ENCODE measurements at places on chromosomes 11 and 22.

DNA sequence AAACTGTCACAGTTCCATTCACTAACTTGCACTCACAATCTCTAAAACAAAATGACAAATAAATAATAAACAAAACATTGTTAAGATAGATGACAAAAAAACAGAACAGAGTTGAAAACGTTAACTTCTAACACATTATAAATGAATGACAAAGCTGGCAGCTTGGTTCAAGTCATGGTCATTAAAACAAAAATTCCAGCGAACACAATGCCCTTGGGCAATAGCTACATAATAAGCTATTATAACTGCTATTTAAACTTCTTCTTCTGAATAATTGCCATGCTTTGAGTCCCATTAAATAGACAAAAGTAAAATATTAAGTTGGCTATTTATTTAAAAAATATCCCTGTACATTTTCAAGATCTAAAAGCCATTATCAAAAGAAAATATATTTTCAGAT, 54.7 kb downstream of the PICALM start:
- DNase-seq: no peak

DNA sequence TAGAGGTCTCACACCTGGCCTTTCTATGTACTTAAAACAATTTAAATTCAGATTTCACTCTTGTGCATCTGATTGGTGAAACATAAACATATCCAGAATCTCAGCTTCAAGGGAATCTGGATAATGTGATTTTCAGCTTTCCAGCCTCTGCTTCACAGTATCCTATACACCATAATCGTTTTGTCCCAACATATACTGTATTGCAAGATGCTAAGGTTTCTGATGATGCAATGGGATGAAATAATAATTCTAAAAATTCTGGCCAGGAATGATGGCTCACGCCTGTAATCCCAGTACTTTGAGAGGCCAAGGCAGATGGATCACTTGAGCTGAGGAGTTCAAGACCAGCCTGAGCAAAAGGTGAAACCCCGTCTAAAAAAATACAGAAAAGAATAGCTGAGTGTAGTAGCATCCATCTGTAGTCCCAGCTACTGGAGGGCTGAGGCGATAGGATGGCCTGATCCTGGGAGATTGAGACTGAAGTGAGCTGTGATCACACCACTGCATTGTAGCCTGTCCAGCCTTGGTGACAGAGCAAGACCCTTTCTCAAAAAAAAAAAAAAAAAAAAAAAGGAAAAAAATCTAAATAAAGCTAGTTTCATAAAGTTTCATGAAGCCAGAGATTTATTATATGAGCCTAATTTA, 41.0 kb upstream of the CTSC start:
- DNase-seq: no peak

DNA sequence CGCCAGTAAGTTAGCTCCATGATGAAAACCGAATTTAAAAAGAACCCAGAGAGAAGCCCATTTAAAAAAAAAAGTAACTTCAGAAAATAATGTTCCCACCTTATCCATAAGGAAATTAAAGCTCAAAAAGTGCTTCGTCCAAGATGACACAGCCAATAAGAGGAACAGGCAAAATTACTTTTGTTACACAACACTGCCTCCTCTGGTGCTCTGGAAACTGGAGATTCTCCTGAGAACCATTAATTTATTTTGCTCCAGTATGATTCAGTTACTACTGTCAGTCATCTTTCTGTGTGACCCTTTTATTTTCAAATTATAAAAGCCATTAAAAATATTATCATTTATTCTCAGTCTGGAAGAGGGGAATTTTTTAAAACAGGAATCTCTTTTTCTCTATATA, 2.0 kb downstream of the IFT27 start:
- no peak for DNase-seq

GRCh38 chr11:96648991-96649390, 259.2 kb downstream of the JRKL start:
- DNase-seq: no peak

DNA sequence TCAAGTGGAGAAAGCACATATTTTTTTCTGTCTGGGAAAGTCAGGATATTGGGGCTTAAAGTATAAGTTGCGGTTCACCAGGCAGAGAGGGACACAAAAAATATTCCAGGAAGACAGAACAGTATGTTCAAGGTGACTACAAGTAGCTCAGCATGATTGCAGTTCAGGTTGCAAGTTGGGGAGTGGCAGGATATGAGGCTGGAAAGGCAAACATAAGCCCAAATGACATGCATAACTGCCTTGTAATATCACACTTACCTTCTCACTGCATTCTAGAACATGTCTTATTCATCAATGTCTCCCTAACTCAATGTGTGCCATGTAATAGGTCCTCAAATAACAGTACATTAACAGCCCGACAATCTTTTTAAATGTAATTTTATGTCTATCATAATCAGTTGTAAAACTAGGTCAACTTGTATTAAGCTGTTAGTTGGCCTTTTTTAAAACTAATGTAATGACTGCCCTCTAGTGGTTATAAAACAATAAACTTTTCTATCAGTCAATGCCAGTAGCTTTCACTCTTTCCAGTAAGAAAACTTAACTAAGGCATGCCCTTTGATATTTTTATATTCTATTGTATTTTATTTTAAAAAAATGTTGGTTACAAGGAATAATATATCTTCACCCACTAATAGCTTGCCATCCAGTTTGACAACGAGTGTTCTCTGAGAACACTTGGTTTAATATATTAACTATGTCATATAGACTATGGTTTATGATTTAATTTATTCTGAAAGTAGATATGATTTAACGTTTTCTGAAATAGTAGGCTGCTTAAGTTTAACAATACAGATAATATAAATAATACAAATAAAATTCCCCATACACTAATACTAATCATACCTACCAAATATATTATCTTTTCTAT, 39.4 kb upstream of the CFAP300 start:
- no peak for DNase-seq

GRCh38 chr11:33052231-33052630, 12.9 kb downstream of the TCP11L1 start:
- DNase-seq: no peak

DNA sequence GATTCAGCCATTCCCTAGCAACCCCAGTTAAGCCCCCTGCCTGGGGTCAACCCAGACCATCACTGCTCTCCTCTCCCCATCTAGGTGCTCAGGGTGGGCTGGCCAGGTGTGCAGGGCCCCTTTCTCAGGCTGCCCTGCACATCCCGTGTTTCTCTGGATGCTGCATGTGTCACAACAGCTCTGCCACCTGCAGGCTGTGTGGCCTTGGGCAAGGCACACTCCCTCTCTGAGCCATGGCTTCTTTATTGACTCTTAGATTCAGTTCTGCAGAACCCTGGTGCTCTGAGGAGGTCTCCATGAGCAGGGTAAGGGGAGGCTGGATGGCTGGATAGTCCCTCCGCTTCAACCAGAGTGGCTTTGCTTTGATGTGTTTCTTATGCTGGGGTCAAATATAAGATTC, 24.6 kb downstream of the RPS6KA4 start:
- DNase-seq: no peak

GRCh38 chr11:125772834-125773505, 5.7 kb downstream of the PATE2 start:
- no peak for DNase-seq

GRCh38 chr11:85171648-85172257, 455.4 kb downstream of the DLG2 start:
- peak; percentile 11 for DNase-seq

DNA sequence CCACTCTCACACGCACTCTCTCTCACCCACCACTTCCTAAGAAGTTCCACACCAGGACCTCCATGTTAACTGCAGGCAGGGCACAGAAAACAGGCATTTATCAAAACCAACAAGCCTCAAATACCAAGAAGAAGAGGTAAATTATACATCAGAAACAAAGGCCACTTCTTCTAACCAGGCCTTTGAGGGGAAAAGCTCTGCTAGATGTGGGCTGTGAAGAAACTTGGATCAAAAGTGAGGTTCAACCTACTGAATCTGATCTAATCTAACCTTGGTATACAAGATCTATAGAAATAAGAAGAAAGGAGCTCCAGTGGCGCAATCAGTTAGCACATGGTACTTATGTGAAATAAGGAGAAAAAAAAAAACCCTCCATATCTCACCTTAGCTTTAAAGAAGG, 91.9 kb downstream of the FAM168A start:
- no peak for DNase-seq

DNA sequence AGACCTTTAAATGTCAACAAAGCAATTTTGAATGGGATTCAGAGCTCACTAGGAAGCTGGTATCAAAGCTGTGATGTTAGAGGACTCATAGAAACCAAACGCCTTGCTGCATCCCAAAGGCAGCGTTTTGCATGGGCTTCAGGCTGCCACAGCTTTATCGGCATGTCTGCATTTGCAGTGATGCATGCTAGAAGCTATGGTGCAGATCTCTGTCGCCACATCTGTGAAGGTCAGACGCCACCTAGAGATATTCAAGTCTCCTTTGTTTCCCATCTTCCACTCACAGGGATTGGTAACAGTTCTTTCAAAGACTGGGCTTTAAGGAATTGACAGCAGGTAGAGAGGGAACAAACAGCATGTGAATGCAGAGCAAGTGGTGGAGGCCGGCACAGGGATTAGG, 47.8 kb downstream of the NTM start:
- no peak for DNase-seq

GRCh38 chr11:13015753-13016152, 6.6 kb downstream of the RASSF10 start:
- DNase-seq: no peak

DNA sequence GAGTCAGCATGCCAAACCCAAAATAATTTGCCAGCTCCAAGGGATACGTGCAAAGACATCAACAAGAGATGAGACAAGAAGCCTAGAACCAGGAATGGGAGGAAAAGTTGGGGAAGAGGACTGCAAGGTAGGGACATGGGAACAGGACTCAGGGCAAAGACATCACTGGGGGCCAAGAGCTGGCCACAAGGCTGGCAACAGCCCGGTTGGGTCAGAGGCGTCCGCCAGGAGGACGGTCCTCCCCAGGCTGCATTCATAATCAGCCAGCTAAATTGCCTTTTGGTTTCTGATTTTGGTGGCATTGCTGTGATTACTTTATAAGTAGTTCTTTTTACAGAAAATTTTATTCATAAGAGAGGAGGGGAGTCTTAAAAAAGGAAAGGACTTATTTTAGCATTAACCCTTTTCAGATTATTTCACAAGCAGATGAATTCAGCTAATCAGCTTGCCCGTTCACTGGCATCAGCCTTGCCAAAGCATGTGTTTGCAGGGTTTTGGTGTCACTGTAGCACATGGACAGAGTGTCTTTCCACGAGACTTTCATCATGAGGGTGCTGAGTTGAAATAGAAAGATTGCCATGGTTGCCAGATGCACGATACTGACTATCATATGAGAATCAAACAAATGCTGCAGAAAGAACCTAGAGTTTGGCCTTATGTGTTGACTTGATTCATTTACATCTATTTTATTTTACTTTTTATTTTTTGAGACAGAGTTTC, 23.2 kb upstream of the NAV2 start:
- DNase-seq: no peak

GRCh38 chr11:80362563-80363340, 921.9 kb upstream of the TENM4 start:
- no peak for DNase-seq

DNA sequence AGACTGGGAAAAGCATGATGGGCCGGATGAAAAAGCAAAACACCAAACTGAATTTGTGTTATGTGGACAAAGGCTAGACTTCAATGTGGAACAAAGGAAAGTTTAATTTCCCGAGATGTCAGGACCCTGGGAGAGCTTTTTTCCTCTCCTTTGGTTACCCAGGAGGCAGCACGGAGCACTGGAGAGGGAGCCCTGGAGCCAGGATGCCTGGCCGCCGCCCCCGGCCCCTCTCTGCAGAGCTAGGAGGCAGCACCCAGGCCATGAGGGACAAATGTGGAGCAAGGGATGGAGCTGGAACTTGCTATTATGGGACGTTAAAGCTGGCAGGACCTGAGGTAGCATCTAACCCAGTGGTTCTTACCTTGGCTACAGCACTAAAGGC, 108.9 kb downstream of the MORC2 start:
- no peak for DNase-seq

All from right cardiac atrium (tissue), 5 donors.